ENCODE measurements at places on chromosomes 1 and 21.

- DNase-seq = no peak
These were observed 51.7 kb downstream of the PRAMEF20 start for GRCh38 chr1:13461977-13462376.

- DNase-seq = no peak
These were observed 21.4 kb downstream of the WNT4 start for GRCh38 chr1:22121421-22121911.

- no peak for DNase-seq
These were observed 668.8 kb downstream of the KIF26B start for GRCh38 chr1:245823408-245824147.

DNA sequence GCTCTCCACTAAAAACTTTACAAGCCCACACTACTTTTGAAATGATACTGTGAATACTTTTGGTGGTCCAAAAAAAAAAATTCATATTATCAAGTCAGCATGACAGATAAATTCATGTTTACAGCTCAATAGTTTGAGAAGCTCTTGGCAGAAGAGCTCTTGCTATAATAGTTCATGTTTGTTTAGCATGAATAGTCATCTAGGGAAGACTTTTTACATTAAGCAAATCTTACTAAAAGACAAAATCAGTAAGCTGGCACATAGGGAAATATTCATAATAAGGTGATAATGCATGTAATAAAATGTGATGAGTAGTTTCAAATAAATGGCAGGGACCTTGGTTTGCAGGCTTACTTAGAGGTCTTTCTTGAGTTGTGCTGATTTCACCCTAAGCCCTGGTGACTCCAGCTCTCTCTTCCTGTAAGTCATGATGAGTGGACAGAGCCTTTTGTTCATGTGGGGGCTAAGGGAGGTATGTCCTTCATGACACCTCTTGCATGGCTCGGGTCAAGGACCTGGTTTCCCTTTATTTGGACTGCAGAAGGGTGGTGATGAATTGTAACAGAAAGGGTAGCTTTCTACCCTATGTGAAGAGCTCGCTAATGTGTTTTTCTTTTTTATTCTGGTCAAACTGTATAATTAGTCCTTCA is 166.7 kb downstream of the GABPA start:
- no peak for DNase-seq

- DNase-seq = no peak
These were observed 68.0 kb downstream of the TEX35 start for GRCh38 chr1:178580876-178581275.

- DNase-seq = peak; percentile 28
These were observed 5.5 kb upstream of the PRKCZ start for GRCh38 chr1:2044510-2045319.

DNA sequence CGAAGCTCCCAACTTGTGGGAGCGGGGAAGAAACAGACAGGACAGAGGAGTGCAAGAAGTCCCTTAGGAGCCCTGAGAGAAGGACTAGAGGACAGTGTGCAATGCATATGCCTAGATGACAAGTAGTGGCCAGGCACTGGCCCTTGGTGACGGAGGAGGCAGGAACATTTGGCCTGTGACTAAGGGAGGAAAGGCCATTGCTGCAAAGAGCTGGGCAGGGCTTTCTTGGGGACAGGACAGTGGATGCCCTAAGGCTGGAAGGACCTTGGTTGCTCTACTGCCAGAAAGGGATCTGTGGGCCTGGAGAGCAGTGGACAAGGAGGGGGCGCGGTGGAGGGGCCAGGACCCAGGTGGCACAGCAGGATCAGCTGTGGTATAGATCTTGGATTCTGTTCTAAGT is 481.3 kb downstream of the CAMTA1 start:
- no peak for DNase-seq

DNA sequence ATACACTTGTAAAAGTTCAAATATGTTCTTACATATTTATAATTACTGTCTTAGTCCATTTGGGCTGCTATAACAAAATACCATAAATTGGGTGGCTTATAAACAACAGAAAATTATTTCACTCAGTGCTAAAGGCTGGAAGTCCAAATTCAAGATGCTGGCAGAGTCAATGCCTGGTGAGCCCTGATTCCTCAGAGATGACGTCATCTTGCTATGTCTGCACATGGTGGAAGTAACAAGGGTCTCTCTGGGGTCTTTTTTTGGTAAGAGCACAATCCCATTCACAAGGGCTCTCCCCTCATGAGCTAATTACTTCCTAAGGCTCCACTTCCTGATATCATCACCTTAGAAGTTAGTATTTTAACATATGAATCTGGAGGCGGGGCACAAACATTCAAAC is 108.0 kb upstream of the DUSP10 start:
- DNase-seq = no peak
